ENCODE measurements at places on chromosomes 11 and 22.

- no peak for DNase-seq
These were observed 18.0 kb upstream of the UBASH3B start for GRCh38 chr11:122637541-122637940.

DNA sequence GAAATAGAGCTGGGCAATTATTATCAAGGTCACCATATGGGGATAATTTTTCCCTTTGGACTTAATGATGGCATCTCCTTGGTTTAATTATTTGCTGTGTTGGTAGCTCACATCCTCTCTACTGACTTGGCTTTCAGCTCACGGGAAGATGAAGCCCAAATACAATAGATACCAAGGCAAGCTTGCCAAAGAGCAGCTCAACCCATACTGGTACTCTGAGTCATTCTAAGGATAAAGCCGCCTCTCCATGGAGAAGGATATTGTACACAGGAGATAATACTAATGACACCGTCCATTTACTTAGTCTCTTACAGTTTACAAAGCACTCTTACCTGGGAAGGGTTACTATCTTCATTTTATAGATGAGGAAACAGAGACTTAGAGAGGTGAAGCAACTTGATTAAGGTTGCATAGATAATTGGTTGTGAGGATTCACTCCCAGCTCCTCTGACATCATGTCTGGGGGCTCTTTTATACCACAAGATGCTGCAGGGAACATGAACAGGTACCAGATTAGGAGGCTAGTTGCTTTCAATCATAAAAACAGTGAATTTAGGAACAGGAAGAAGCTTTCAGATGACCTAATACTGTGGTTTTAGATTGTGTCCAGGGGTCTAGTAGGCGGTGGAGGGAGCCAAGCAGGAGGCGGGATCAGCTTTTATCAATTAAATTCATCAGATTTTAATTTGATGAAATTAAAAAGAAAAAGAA lies 48.3 kb upstream of the PICALM start:
- DNase-seq, result no peak

- no peak for DNase-seq
These were observed 3.0 kb upstream of the RFPL3 start for GRCh38 chr22:32354360-32355351.

DNA sequence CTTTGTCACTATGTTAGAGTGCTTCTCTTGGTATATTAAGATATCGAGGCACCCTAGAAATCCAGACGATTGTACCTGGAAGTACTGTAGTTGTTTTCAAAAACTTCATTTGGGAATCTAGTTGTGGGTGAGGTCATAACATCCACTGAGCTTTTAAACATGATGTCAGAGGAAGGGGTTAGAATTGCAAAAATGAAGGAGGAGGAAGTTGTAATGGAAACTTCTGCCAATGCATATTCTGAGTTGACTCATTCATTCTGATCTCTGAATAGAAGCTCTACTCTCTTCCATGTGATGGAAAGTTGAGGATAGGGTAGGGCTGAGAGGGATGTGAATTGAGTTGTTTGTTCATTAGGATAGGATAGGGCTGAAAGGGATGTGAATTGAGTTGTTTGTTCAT lies 7.7 kb downstream of the CD44 start:
- no peak for DNase-seq

DNA sequence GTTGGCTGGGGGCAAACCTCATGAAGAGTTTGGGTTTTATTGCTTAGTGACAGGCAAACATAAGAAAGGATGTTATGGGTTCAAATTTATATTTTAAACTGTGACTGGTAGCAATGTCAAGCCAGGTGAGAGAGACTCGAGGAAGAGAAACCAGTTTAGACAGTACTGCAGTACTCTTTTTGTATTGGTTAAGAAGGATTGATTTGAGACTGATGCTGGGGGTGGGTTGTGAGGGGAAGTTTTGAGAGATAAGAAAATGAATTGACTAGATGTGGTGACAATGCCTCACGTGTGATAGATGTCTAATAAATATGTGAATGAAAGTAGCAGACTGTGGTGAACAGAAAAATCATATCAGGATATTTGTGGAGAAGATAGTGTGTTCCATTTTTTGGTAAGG lies 142.4 kb downstream of the DDX10 start:
- no peak for DNase-seq

GRCh38 chr11:83255366-83255765 lies 30.8 kb downstream of the CCDC90B start:
- no peak for DNase-seq

DNA sequence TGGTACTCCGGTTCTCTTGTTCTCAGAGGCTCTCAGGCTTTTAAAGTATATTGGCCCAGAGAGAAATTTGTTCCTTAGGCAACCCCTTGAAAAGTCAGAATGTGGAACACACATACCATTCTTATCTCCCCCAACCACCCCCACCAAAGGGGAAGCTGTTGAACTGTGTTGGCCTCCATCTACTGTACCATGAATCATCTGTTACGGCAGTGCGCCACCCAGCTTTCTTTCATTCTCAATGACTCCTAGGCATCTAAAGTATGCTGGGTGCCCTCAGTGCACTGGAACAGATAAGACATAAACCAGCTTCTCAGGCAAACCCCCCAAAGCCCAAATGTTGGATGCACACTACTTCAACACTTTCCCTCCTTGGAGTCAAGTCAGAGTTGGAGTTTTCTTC lies 696.2 kb upstream of the TENM4 start:
- DNase-seq, result no peak

- DNase-seq, result no peak
These were observed 92.6 kb downstream of the DEPDC5 start for GRCh38 chr22:31846161-31847115.

DNA sequence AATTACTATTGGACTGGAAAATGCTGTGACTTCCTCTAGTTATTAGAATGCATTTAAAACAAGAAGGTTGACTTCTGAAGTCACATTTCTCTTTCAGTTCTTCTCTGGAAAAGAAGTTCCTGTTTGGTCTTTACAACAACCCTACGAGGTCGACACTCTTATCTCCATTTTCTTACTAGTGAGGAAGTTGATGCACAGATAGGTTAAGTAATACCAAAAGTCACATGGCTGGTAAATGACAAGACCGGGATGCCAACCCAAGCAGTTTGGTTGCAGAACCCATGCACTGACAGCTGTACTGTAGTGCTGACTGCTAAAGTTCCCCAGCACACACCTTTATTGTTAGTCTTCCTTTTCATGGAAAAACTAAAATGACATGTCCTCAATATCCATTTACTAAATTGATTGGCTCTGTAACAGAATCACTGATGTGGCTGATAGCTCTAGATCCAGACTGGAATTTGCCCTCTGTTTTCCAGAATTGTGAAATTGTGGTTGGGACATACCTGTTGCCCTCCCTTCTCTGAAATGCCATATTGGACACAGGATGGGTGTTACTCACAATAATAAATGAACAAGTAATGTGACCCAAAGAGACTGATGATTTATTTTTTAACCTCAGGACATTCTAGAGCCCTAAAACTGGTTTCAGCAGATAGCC lies 9.4 kb upstream of the TECTA start:
- no peak for DNase-seq

GRCh38 chr11:128618603-128619002 lies 31.2 kb upstream of the ETS1 start:
- DNase-seq, result no peak

DNA sequence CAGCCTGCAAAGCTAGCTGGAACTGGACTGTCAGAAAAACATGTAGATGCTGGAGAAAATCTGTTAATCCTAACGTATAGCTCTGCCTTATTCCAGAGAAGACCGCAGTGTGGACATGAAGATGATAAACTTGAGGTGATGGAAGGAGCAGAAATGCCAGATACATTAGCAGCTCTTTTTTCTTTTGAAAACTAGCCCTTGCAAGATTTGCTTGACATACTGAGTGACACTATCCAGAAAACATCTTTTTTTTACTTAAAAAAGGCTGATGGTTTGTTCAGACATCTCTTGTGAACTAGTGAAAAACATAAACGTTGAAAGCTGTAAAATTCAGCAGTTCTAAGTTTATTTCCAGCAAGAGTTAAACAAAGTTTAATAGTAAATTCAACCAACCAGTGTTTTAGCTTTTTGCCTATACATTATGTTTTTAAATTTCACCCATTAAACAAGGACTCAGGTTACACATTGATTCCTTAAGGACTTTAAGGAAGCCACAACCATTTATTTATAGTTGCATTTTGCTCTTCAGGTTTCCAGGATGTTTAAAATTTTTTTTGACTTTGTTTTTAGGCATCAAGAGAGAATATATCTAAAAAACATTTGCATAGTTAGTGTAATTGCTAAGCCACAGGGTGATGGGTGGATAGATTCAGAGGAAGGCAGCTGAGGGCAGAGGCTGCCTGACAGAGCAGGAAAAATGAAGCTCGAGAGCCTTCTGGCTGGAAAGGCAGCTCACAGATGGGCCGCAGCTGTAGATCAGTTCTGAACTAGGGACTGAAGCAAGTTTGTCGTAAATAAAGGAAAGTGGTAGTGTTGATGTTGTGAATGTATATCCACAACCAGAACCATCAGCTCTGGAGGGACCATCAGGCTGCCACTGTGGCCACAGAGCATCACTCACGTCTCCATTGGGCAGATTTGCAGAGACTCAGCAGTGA lies 9.5 kb downstream of the SNAP29 start:
- no peak for DNase-seq

DNA sequence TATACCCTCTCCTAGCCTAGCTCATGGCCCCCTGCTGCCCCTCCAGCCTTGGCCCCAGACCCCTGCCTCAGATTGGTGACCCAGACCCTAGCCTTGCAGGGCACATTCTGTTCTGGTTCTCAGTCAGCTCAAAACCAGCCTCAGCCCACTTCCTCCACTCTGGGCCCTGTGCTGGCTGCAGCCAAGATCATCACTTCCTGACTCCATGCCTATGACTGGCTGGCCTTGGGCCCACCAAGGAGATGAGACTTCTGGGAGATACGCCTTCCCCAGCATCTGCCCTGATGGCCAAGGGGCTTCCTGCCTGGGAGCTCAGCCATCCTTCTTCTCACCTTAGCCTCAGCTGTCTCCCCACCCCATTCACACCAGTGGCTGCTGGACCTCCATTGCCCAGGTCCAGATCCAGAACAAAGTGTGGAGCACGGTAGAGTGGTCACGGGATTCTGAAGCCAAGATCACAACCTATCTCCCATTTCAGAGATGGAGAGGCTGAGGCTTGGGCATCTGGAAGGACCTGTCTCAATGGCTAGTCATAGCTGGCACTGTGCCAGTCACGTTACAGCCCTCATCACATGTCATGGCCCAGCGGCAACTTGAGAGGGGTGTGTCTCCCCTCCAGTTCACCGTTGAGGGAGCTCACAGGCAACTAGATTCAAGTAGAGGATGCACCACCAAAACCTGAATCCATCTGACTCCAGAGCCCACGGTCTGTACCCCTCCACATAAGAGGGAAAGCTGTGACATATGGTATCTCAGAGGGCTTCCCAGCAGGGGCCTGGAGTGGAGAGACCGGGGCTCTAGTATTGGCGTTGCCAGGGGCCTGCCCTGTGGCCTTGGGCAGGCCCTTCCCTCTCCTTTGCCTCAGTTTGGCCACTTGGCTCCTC lies 43.0 kb upstream of the KLHL35 start:
- DNase-seq, result no peak

DNA sequence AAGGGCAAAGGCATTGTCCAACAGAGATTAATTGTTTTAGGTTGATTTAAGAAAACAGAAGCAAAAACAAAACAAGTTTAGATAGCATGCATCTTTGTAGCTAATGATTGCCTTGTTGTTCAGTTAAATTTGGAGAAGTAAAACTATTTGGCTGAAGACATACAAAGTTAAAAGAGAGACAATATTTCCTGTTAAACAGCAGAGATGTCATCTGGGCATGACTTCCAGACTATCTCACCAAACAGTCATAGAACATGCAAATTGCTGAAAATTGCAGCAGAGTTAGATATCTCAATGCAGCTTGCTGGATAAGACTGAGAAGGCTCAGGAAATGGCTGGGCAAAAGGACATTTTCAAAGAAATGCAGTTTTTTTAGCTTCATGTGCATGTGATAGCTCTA lies 57.5 kb upstream of the PDGFD start:
- DNase-seq, result no peak

GRCh38 chr11:100632941-100633452 lies 54.1 kb upstream of the ARHGAP42 start:
- DNase-seq, result no peak

DNA sequence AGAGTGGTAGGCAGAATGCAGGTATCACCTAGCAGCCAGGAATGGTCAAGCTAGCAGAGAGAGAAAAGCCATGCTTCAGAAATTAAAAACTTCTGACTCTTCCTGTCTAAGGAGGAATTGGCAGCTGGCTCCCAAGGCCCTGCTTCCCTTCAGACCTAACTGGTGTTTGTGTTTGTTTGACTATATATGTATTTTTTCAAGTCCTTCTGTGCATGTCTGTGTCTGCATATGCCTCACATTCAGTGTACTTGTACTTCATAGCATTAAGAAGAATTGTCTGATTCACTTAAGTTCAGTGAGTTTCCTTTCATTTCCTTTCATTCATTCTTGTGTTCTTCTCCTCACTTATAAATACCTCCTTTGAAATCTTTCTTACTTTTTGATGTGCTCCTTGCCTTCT lies 109.0 kb upstream of the RRM1 start:
- no peak for DNase-seq

DNA sequence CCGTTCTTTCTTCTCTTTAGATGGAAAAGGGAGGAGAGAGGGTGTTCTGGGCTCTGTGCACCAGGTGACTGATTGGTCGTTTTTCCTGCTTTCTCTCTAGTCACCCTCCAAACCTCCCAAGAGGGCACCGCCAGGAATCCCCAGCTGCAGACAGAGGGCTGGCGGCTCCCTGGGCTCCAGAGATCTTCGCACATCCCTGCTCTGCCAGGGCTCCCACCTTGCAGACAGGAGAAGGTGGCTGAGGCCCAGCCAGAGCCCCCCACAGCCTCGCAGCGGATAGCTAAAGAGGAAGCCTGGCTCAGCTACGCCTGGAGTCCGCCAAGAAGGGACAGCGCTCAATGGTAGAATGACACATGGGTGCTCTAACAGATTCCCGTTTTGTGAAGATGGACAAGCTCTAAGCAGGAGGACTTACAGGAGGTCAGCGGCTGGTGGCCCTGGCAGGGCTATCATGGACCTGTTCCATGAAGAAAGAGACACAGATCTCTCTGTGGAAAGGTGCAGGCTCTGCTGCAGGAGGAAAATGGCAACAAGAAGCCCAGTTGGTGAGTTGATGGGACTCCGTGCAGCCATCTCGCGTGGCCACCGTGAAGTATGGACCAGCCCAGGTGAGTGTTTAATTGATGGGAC lies 976.9 kb downstream of the BRD1 start:
- DNase-seq, result no peak

DNA sequence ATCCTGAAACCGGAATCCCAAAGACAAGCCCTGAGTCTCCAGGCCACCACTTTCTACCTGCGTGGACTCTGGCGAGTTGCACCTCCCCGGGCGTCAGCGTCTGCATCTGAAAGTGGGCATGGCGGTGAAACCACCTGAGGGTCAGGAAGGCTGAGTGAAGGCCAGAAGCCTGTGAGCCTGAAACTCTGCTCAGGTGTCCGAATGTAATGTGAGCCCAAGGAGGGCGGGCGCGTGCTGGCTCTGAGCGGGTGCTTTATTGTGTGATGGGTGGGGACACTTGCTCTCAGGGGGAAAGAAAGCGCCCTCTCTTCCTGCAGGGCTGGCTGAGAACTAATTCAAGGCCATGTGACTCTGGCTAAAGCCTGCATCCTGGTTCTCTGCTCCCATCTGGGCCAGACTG lies 135.6 kb downstream of the ST3GAL4 start:
- DNase-seq, result no peak

Measured in stimulated activated CD4-positive, alpha-beta T cell treated with anti-CD3 and anti-CD28 coated beads, TNF-alpha, amount 100 ng/mL, for 1 hour (primary cell).